ENCODE measurements at places on chromosomes 1 and 21.

- no peak for DNase-seq
These were observed 34.6 kb upstream of the GRIK3 start for GRCh38 chr1:37068897-37069296.

- DNase-seq = no peak
These were observed 142.5 kb upstream of the MAGI3 start for GRCh38 chr1:113247782-113248181.

DNA sequence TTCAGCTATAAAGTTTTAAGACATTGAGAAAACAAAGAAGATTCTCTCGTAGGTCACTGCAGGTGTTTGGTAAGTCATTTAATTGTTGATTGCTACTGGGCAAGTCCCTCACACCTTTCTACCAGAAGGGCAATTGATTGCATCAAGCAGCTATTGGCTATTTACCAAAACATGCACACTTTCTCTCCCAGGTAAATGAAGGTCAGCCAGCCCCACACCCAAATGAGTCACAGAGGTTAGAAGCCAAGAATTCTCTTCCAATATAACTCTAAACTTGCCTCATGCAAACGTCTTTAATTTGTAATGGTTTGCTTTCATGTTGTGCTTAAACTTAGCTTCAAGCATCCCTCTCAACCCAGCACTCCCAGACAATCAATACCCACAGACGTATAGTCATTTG, 475.3 kb upstream of the ADGRL2 start:
- DNase-seq = no peak

- no peak for DNase-seq
These were observed 85.1 kb downstream of the NPHS2 start for GRCh38 chr1:179490611-179491010.

DNA sequence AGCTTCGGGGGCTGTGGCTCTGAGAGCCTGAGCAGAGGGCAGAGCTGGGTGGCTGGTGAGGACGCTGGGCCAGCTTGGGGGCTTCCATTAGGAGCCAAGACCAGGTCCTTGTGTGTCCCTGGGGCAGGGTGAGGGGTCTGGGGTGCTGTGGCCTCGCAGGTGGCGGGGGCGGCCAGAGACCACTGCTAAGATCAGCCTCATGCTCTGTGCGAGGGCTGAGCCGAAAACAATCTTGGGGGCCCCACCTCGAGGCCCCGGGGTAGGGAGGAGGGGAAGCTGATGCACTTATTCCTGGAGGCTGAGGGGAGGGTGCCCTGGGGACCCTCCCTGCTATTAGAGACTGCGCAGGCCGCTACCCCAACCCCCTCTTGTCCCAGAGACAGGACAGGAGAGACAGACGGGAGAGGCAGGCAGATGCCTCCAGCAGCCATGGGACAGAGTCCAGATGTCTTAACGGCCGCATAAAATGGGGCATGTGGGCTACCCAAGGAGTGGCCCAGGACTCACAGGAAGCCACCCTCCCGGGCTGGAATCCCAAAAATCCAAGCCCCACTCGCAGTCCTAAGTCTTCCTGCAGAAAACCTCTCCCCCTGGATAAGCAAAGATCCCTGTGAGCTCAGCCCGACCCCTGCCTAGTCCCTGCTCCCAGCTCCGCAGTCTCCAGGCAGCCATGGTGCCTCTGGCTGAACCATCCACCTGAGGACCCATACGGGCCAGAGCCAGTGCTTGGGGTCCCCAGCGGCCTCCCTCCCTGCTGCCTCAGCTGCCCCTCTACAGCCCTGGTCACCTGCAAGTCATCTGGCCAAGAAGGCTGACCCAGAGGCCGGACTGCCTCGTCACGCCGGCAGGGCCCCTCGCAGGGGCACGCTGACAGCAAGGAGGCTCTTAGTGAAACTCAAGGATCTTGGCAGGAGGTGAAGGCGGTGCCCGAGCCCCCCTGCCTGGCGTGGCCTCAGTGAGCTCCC, 43.6 kb upstream of the COL18A1 start:
- DNase-seq = no peak

DNA sequence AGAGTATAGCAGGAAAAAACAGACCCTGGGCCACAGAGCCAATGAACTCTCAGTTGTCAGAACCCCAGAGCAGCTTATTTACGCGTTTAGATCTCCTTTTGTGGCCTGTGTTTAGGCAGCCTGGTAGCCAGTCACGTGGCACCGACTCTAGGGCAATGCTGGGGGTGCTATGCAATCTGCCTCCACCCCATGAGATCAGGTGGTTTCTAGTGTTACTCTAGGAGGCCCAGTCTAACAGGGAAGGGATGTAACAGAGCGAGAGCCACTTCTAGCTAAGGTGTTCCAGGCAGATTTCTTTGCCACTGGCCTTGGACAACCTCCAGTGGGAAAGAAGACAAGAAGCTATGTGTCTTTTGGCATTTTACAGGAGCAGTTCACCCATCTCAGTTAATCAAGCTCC, 12.0 kb upstream of the A3GALT2 start:
- no peak for DNase-seq
